ENCODE measurements at places on chromosomes 6 and 20.

GRCh38 chr20:17700637-17701036 lies 871 bp downstream of the BANF2 start:
- DNase-seq = no peak

- no peak for DNase-seq
These were observed 75.5 kb upstream of the CD2AP start for GRCh38 chr6:47402081-47402480.

GRCh38 chr20:46011631-46012482 lies 3.1 kb downstream of the MMP9 start:
- DNase-seq = peak; percentile 51

GRCh38 chr6:49531774-49532569 lies 18.5 kb upstream of the C6orf141 start:
- DNase-seq = no peak

- no peak for DNase-seq
These were observed 40.0 kb upstream of the TAF8 start for GRCh38 chr6:42010185-42010891.

GRCh38 chr20:8447262-8448120 lies 315.4 kb downstream of the PLCB1 start:
- no peak for DNase-seq

- DNase-seq = no peak
These were observed 312.0 kb downstream of the ZFAND3 start for GRCh38 chr6:38131527-38131965.

DNA sequence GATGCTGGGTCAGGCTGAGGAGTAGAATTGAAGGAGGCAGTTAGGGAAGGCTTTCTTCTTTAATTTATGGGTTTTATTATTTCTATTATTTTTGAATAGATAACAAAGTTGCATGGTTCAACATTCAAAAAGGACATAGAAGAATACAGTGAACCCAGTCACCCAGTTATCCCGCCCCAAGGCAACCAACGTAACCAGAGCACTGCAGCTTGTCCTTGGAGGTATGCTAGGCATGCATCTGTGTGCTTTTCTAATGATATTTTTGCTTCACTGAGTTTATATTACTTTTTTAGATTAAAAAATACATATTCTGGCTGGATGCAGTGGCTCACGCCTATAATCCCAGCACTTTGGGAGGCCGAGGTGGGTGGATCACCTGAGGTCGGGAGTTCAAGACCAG lies 47.4 kb upstream of the DSN1 start:
- DNase-seq = no peak

Data from activated CD8-positive, alpha-beta memory T cell treated with anti-CD3 and anti-CD28 coated beads for 48 hours (primary cell).